ENCODE measurements at places on chromosomes 4 and X.
A peak's percentile ranks its signal among the peaks of the same experiment; 100 is the strongest.

DNA sequence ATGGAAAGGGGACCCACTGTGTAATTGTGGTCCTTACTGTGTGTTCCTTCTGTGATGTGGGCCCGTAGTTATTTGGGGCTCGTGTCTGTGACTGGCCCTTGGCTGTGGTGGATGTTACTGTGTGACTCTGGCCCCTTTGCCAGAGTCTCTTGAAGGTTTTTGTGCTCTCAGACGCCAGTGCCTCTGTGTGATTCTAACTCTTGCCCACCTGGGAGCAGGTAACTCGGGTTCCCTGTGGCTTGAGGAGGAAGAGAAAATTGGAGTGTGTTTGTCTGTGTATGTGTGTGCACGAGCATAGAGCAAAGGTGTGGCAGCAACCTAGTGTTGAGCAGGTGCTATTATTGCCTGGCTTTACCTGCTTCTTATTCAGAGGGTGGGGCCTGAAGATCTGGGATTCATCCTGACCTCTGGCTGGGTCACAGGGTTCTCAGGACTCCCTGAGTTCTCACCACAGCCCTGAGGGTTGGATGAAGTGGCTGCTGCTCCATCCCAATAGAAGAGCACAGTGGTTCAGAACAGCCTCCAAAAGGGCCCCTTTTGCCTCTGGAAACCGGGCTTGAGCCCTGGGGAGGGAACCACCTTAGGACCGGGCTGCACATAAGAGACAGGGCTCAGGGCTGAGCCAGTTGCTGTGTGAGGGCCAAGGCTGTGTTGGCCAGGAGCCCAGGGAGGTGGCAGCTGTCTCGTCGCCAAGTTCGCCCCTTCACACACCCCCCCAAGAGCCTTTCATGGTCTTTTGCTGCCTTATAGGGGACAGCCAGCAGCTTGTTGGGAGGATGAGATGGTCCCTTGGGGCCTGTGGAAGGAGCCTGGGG, 1.3 kb downstream of the RBM10 start:
- no peak for DNase-seq
- H3K36me3 ChIP-seq: peaks cover 2% of the 10 kb centered on the region
- H3K4me1 ChIP-seq: peaks cover 23% of the 10 kb centered on the region

- H3K27me3 ChIP-seq: no peaks in the 10 kb centered on the region
- no peak overlapping the region for H3K4me3 ChIP-seq
- no peaks in the 10 kb centered on the region for H3K36me3 ChIP-seq
- no peaks in the 10 kb centered on the region for H3K4me1 ChIP-seq
- no peak overlapping the region for H3K27ac ChIP-seq
- DNase-seq: no peak
Observed at GRCh38 chr4:44553180-44553579, 98.2 kb downstream of the YIPF7 start.

DNA sequence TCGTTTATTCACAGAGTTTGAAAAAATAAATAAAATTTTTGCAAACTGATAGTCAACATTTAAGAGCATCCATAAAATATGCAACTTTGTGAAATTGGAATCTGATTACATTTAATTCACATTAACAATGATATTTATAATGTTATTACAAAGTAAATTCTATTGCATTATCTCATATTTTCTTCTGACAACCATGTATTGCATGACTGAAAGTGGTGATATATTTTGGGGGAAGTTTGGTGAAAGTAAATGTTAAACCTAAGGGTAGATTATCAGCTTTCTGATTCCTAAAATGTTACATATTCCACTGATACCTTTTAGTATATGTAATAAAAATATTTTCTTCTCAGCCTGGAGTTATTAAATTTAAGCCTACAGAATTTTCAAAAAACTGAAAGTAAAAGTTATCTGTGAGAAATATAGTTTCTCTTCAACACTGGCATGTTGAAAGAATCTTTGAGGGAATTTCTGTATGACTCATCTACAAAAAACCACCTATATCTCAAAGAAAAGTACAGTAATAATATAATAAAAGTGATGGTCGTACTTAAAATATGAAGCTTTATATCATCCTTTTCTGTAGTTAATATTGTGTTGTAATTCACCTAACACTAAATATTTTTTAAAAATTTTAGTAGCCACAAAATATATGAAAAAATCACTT, 1179.6 kb upstream of the PCDH7 start:
- H3K36me3 ChIP-seq: no peaks in the 10 kb centered on the region
- no peaks in the 10 kb centered on the region for H3K4me1 ChIP-seq
- H3K4me3 ChIP-seq: no peak overlapping the region
- H3K27me3 ChIP-seq: no peaks in the 10 kb centered on the region
- no peak for DNase-seq

DNA sequence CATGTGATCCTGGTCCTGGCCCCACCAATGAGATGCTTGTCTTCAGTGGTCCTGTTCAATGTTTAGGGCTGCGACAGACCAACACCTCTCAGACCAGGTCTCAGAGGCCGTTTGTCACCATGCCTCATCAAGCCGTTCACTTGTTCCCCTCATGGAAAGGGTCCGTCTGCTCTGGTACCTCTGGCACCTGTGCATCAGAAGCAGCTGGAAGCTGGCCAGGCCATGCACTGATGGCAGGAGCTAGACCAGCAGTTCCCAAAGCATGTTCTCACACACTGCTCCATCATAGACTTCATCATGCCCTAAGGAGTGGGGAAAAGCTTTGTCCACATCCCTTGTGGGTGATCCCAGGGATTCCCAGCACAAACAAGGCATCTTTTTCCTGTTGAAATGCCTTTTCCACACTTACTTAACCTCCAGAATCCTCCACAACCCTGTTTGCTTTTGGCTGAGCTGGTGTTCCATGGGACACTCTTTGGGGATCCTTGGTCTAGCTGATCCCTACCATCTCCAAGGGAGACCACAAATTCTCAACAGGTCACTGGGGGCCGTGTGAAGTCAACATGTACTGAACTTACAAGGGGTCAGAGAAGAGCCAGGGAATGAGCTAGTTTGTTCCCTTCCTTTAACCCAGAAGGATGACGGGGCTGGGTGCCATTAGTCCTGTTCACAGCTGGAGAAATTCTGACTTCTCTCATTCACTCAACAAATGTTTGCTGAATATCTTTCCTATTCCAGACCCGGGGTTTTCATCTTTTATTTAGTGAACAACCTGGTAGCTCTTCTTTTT, 21.8 kb downstream of the SH3TC1 start:
- peak overlapping the region; percentile 91 for H3K27ac ChIP-seq
- no peak for DNase-seq
- peaks cover 28% of the 10 kb centered on the region for H3K4me1 ChIP-seq

DNA sequence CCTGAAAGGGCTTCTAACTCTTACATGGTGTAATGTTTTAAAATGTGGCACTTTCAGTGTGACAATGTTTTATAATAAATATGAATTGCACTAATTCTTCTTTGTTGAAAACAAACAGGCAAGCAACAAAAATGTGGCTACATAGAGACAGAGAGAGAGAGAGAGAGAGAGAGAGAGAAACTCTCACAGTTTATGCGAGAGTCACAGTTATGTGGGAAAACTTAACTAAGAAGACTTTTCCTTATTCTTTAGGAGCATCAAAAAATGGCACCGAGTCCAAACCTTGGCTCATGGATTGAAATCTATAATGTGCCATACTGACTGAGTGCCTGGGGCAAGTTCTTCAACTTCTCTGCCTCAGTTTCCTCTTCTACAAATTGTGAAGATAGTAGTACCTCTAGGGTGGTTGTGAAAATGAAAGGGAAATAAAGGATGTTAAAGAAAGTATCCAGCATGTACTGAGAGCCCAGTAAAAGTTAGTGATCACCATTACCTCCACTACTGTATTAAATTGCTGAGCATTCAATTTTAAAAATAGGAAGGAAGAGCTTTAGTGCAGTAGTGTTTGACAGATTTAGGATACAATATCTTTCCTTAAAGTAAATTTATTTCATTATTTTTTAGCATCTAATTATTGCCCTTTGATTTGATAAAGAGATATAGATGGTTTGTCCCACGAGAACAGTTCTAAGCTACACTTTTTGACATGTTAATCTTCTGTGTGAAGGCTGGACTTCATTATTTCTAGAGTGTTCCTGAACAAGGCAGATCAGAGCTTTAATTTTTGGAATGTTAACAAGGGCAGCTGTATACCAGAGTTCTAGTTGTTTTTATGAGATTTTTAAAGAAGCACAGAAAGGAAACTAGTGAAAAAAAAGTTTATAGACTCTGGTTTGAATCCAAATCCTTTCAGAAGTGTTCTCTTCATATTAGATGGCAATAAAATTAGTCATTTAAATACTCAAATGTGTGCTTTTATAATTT, 187.5 kb upstream of the ANK2 start:
- H3K27ac ChIP-seq: no peak overlapping the region
- H3K27me3 ChIP-seq: peaks cover 15% of the 10 kb centered on the region
- H3K4me1 ChIP-seq: peaks cover 2% of the 10 kb centered on the region
- DNase-seq: no peak
- H3K36me3 ChIP-seq: no peaks in the 10 kb centered on the region
- no peak overlapping the region for H3K4me3 ChIP-seq

DNA sequence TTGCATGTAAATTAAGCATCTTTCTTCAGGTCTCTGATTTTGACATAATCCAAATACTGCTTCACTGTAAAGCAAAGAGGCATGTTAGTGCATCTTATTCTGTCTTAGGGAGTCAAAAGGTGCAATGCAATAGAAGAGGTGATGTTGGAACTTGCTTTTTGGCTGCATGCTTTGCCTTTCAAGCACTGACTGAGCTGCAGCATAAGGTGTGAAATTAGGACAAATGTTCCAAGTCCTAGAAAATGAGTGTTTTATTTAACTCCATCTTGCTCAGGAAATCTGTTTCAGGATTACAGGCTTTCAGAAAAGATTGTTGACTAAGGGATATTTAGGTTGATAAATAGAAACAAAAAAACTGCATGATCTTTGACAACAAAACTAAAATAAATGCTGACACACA, 30.8 kb downstream of the NAA11 start:
- H3K27me3 ChIP-seq: peaks cover 12% of the 10 kb centered on the region
- H3K36me3 ChIP-seq: no peaks in the 10 kb centered on the region
- no peak for DNase-seq
- no peak overlapping the region for H3K27ac ChIP-seq
- no peaks in the 10 kb centered on the region for H3K4me1 ChIP-seq

DNA sequence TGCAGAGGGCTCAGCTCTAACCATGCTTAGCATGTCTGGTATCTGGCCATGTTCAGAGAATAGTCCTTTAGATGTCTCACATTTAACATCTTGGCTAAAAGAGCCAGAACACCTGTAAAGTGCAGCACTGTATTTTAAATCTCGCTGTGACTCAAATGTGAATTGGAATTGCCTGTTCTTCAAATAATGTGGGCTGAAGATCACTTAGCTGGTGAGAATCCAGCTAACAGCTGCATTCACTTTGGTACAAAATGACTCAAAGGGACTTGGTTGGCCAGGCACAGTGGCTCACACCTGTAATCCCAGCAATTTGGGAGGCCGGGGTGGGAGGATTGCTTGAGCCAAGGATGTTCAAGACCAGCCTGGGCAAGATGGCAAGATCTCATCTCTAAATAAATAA, 63.5 kb upstream of the PLAC8 start:
- H3K36me3 ChIP-seq: peaks cover 3% of the 10 kb centered on the region
- no peaks in the 10 kb centered on the region for H3K27me3 ChIP-seq
- peaks cover 6% of the 10 kb centered on the region for H3K4me1 ChIP-seq
- H3K27ac ChIP-seq: no peak overlapping the region
- no peak overlapping the region for H3K4me3 ChIP-seq
- no peak for DNase-seq

Data from T-helper 17 cell (primary cell).